ENCODE measurements at places on chromosomes 5 and 9.

DNA sequence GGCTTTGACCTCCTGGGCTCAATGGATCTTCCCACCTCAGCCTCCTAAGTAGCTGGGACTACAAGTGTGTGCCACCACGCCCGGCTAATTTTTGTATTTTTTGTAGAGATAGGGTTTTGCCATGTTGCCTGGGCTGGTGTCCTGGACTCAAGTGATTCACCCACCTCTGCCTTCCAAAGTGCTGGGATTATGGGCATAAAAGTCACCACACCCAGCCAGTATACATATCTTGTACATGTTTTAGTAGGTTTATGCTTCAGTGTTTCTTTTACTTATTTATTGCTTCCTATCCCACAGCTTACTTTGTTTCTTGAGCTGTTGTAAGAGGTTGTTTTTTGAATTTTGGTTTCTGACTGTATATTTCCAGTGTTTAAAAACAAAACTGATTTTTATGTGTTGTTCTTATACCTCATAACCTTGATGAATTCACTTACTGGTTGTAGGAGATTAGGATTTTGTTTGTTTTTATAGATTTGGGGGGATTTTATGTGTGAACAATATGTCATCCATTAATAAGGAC, 12.9 kb downstream of the FBXW5 start:
- no peak overlapping the region for H3K4me3 ChIP-seq
- DNase-seq: no peak
- H3K27ac ChIP-seq: no peak overlapping the region
- no peaks in the 10 kb centered on the region for H3K27me3 ChIP-seq
- no peaks in the 10 kb centered on the region for H3K4me1 ChIP-seq

GRCh38 chr5:144189800-144190429, 19.2 kb downstream of the KCTD16 start:
- H3K27ac ChIP-seq: peak overlapping the region; percentile 57
- DNase-seq: no peak
- no peak overlapping the region for H3K4me3 ChIP-seq
- H3K36me3 ChIP-seq: no peaks in the 10 kb centered on the region
- peaks cover 40% of the 10 kb centered on the region for H3K4me1 ChIP-seq
- peaks cover 9% of the 10 kb centered on the region for H3K27me3 ChIP-seq

- H3K4me1 ChIP-seq: peaks cover 11% of the 10 kb centered on the region
- H3K36me3 ChIP-seq: peaks cover 10% of the 10 kb centered on the region
- peak overlapping the region; percentile 66 for H3K27ac ChIP-seq
- H3K27me3 ChIP-seq: no peaks in the 10 kb centered on the region
- H3K4me3 ChIP-seq: no peak overlapping the region
Observed at GRCh38 chr9:14768405-14769229, 46.1 kb upstream of the CER1 start.

- H3K36me3 ChIP-seq: peaks cover 8% of the 10 kb centered on the region
- H3K4me3 ChIP-seq: peak overlapping the region; percentile 3
- H3K27me3 ChIP-seq: no peaks in the 10 kb centered on the region
- H3K27ac ChIP-seq: peak overlapping the region; percentile 86
- H3K4me1 ChIP-seq: peaks cover 52% of the 10 kb centered on the region
- no peak for DNase-seq
Observed at GRCh38 chr5:16736158-16736995, 119.6 kb upstream of the RETREG1 start.

GRCh38 chr5:173903396-173904140, 15.4 kb downstream of the CPEB4 start:
- no peak for DNase-seq
- no peak overlapping the region for H3K27ac ChIP-seq
- H3K4me3 ChIP-seq: no peak overlapping the region
- no peaks in the 10 kb centered on the region for H3K36me3 ChIP-seq
- no peaks in the 10 kb centered on the region for H3K27me3 ChIP-seq

DNA sequence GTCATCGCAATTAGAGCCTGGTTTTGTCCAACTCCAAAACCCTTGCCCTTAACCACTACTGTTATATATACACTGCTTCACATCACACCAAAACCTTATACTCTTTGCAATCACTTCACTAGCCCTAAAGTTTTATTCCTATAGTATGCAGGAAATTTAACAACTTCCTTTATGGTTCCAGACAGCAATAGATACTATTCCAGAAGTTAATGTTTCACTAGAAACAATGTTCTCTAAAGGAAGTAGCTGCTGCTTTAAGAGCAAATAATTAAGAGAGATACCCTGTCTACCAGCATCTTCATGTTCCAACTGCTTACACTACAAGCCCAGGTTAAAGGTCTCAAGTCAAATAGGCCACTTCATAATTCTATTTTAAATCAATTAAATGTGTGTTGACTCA, 22.0 kb downstream of the FREM1 start:
- H3K36me3 ChIP-seq: peaks cover 9% of the 10 kb centered on the region
- H3K4me3 ChIP-seq: no peak overlapping the region

GRCh38 chr9:72726947-72727346, 205.5 kb downstream of the TMC1 start:
- peaks cover 5% of the 10 kb centered on the region for H3K4me1 ChIP-seq
- no peaks in the 10 kb centered on the region for H3K36me3 ChIP-seq
- DNase-seq: no peak
- H3K4me3 ChIP-seq: no peak overlapping the region
- H3K27ac ChIP-seq: no peak overlapping the region

- DNase-seq: no peak
- H3K4me1 ChIP-seq: peaks cover 13% of the 10 kb centered on the region
- H3K27ac ChIP-seq: no peak overlapping the region
- H3K27me3 ChIP-seq: no peaks in the 10 kb centered on the region
- H3K36me3 ChIP-seq: peaks cover 2% of the 10 kb centered on the region
- H3K4me3 ChIP-seq: no peak overlapping the region
Observed at GRCh38 chr5:179226696-179227095, 118.6 kb downstream of the ADAMTS2 start.

- peak overlapping the region; percentile 19 for H3K27ac ChIP-seq
- peaks cover 15% of the 10 kb centered on the region for H3K4me1 ChIP-seq
- H3K4me3 ChIP-seq: no peak overlapping the region
- DNase-seq: no peak
Observed at GRCh38 chr9:36092509-36093215, 43.9 kb upstream of the GLIPR2 start.

- DNase-seq: no peak
- H3K4me1 ChIP-seq: no peaks in the 10 kb centered on the region
- H3K27me3 ChIP-seq: no peaks in the 10 kb centered on the region
- H3K4me3 ChIP-seq: no peak overlapping the region
- H3K36me3 ChIP-seq: no peaks in the 10 kb centered on the region
Observed at GRCh38 chr5:94746731-94747124, 128.3 kb downstream of the SLF1 start.

- peaks cover 11% of the 10 kb centered on the region for H3K4me1 ChIP-seq
- DNase-seq: no peak
- H3K4me3 ChIP-seq: no peak overlapping the region
- H3K27me3 ChIP-seq: no peaks in the 10 kb centered on the region
- peak overlapping the region; percentile 3 for H3K27ac ChIP-seq
Observed at GRCh38 chr5:93926831-93927620, 185.6 kb upstream of the POU5F2 start.

DNA sequence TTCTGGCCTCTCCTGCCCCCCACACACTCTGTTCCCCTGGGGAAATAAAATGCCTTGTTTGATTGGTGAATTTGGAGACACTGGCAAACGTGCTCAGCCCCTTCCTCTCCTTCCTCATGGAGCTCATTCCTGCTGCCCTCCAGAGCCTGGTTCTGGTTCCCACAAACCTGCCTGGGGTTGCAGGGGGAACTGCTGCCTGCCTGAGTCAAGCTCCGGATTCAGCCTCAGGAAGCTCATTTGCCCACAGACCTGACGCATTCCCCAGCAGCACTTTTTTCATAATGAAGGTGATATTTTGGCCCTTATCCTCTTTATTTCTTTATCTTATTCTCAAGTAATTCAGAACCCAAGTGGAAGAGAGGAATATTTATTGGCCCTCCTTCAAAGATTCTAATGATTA, 140.5 kb downstream of the TTLL11 start:
- no peaks in the 10 kb centered on the region for H3K36me3 ChIP-seq
- peaks cover 12% of the 10 kb centered on the region for H3K27me3 ChIP-seq
- peaks cover 15% of the 10 kb centered on the region for H3K4me1 ChIP-seq
- no peak overlapping the region for H3K27ac ChIP-seq
- H3K4me3 ChIP-seq: no peak overlapping the region

DNA sequence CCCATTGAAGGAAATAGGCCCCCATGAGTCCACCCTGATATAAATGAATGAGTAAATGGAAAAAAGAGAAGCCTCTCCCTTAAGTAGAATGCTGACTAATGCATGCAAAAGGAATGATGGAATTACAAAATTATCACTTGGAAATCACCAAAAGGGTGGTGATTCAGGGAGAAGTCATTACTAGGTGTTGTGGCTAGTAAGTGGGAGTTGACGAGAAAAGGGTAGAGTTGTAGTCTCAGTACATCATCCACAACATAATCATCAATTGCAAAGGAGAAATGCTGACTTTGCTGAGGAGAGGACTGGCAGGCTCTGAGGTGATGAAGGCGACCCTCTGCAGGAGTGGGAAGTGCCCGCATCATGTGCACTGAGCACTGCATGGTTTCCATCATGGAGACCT, 201.5 kb upstream of the S1PR3 start:
- H3K36me3 ChIP-seq: no peaks in the 10 kb centered on the region
- no peaks in the 10 kb centered on the region for H3K27me3 ChIP-seq
- H3K27ac ChIP-seq: no peak overlapping the region
- H3K4me3 ChIP-seq: no peak overlapping the region

DNA sequence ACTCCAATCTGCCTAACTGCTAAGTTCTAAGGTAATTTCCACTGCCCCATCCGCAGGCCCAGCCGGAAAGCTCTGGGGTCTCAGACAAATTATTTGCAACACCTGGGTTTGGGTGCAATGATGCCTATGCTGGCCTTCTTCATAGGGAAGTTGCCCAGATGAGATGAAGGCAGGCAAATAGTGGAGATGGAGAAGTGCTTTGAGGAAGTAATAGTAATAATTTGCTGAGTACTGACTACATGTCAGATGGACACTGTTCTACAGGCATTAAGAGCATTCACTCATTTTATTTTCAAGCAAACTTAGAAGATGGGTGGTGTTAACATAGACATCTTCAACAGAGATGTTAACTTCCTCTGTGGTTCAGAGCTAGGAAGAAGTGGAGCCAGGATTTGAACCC, 3.8 kb downstream of the PCDH12 start:
- no peak overlapping the region for H3K27ac ChIP-seq
- no peak overlapping the region for H3K4me3 ChIP-seq
- H3K36me3 ChIP-seq: no peaks in the 10 kb centered on the region
- DNase-seq: no peak
- peaks cover 5% of the 10 kb centered on the region for H3K27me3 ChIP-seq

DNA sequence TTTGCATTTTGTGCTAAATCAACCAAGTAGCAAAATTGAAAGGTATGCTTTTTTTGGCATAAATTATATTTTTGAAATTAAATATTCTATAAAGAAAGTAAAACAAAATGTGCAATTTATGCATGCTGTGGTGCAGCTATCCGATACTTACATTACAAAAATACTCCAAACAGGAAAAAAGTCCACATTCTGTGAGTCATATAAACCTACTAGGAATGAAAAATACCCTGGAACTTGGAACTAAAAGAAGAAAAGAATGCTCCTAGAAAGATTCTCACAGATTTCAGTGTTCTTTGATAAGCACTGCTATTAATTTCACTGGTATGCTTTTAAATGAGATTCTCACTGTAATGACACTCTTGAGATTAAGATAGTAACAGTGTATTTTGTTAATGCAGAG, 92.6 kb downstream of the OSMR start:
- no peak overlapping the region for H3K4me3 ChIP-seq
- peaks cover 8% of the 10 kb centered on the region for H3K4me1 ChIP-seq
- no peak for DNase-seq
- H3K27ac ChIP-seq: peak overlapping the region; percentile 39
- no peaks in the 10 kb centered on the region for H3K27me3 ChIP-seq

DNA sequence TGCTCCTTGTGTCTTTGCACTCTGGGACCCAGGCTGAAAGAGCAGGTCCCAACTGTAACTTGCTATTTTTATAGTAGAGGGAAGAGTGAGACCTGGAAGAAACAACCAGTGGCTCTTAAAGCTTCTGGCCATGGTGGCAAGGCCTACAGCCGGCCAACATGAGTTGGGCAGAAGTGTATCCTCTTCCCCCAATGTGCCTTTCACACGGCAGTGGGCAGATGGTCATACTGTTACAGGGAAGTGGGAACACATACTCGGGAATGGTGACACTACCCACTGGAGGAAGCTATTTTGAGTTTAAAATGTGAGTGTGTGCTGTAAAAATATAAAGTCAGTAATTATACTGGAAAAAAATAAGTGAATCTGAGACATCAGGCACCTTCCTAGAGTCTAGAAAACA, 116.0 kb downstream of the MVB12B start:
- H3K4me3 ChIP-seq: no peak overlapping the region
- H3K27ac ChIP-seq: no peak overlapping the region
- no peaks in the 10 kb centered on the region for H3K27me3 ChIP-seq
- DNase-seq: no peak
- H3K4me1 ChIP-seq: peaks cover 18% of the 10 kb centered on the region

GRCh38 chr9:87276327-87276841, 221.3 kb upstream of the DAPK1 start:
- no peaks in the 10 kb centered on the region for H3K27me3 ChIP-seq
- no peak overlapping the region for H3K4me3 ChIP-seq
- no peak for DNase-seq

GRCh38 chr9:134619983-134620661, 21.5 kb upstream of the COL5A1 start:
- peak; percentile 36 for DNase-seq
- no peaks in the 10 kb centered on the region for H3K36me3 ChIP-seq
- no peaks in the 10 kb centered on the region for H3K27me3 ChIP-seq
